Omental fat pad (tissue), 4 donors: ENCODE measurements at places on chromosomes 4 and X.

- DNase-seq: no peak
Observed at GRCh38 chr4:77913348-77913747, 50.7 kb downstream of the MRPL1 start.

GRCh38 chrX:20463296-20464075 lies 196.8 kb upstream of the RPS6KA3 start:
- DNase-seq: no peak

DNA sequence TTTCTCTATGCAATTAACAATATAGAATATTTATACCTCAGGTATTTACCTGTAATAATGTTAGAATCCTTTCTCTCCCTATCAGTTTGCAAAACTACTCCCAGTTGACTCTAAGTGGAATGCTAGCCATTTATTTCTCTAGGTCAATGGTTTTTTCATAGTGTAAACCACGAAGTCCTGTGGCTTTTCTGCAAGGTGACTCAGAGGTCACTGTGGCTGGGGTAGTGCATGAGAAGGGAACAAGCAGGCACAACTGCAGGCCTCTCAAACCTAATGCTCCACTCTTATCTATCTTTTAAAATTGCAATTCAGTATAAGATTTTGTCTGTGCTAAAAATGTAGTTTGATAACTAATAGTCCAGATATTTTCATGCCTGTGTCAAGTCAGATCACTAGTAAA lies 159.4 kb downstream of the ANTXR2 start:
- no peak for DNase-seq

- no peak for DNase-seq
Observed at GRCh38 chr4:43778187-43778915, 670.3 kb downstream of the KCTD8 start.

DNA sequence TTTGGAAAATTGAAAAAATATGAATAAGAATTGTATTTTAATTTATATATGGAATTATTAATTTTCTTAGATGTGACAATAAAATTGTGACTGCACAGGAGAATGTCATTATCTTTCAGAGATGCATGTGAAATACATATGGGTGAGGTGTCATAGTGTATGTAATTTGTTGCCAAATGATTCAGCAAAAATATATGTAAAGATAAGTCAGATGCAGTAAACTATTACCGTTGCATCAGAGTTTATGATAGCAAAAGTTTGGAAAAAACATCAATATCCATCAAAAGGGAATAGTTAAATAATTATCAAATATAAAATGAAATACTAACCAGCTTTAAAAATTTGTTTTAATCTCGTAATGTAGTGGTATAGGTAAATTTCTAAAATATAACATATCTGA lies 10.4 kb upstream of the SLC7A11 start:
- no peak for DNase-seq

GRCh38 chr4:87516683-87517082 lies 12.5 kb downstream of the SPARCL1 start:
- no peak for DNase-seq

DNA sequence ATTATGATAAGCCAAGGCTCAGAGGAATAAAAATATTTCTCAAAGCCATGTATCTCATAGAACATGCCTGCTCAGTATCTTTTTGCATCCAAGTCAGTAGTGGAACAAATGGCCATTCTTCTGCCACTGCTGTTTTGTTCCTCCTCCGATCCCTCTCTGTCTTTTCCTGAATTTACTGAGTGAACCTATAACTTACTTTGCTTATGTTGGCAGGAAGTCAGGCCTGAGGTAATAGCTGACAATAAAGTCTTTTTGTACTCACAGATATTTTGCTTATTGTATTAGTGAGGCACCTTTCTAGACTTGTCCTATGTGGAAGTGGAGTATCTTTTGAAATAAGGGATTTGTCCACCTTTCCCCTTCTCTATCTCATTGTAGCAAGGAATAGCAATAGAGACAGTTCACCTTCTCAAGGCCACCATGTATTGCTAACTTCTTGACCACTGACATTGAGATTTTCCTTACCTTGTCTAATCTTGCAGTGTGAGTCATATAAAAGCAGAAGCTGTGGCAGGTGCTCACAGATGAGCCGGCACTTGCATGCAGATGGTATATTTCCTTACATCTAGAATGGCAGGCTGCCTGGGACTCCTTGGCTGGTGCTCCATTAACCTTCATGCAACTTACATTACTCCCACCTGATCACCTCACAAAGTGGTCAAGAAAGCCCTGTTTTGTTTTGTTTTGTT lies 68.2 kb downstream of the AGTR2 start:
- no peak for DNase-seq

- DNase-seq: no peak
Observed at GRCh38 chr4:102454268-102454667, 46.9 kb upstream of the NFKB1 start.

- DNase-seq: no peak
Observed at GRCh38 chr4:30630431-30630830, 89.7 kb upstream of the PCDH7 start.

- no peak for DNase-seq
Observed at GRCh38 chr4:76155979-76156378, 7.8 kb upstream of the NUP54 start.

GRCh38 chr4:83272900-83273299 lies 11.7 kb downstream of the COQ2 start:
- DNase-seq: no peak

DNA sequence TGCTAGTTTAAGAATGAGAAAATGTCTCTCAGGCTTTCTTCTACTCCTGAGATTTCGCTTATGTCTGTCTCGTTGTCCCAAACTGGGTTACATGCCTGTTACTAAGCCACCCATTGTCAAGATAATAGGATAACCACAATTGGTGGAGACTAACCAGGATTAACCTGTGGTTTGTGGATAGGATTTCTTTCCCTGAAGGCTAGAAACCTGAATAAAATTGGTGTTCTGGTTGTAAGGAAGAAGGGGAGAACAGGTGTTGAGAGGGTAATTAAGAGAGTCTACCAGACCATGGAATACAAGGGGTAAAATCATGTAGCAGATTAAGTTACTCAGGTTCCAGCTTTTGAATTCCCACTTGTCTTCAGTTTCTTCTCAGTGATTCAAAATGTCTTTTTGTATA lies 225.4 kb downstream of the CPE start:
- DNase-seq: no peak

- no peak for DNase-seq
Observed at GRCh38 chr4:5755679-5756078, 44.7 kb downstream of the EVC start.
